Fibroblast of the aortic adventitia (primary cell): ENCODE measurements at places on chromosomes 3 and 15. TPM values are rescaled to one million over a fixed set of nuclear protein-coding genes. Genes with fewer than 3 reads are reported as not detected.
A peak's percentile ranks its signal among the peaks of the same experiment; 100 is the strongest.

CADPS gene
- total RNA-seq, result 0.57 and 3.7 TPM in 2 replicates

MYLK gene
- 73.8 and 74.7 TPM in 2 replicates for total RNA-seq

CLDN18 gene
- total RNA-seq, result not detected in 2 replicates

PTX3 gene
- 175 and 216 TPM in 2 replicates for total RNA-seq

DNA sequence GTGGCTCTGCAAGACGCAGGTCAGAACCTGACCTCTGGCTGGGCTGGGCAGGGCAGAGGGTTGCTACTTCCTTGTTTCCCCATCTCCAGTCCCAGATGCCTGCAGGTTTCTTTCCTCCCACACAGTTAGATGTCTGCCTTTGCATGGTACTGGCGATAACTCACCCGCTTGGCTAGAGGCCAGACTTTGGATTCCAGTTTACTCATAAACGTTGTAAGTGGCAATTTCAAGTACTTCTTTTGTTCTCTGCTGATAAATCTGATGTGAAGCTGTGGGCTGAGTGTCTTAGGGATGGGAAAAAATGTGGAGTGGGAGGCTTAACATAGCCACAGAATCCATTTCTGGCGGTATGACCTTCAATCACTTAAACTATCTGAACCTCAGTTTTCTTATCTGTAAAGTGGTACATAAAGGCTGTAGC lies 194.2 kb downstream of the EBLN2 start:
- DNase-seq, result peak; percentile 87

DNA sequence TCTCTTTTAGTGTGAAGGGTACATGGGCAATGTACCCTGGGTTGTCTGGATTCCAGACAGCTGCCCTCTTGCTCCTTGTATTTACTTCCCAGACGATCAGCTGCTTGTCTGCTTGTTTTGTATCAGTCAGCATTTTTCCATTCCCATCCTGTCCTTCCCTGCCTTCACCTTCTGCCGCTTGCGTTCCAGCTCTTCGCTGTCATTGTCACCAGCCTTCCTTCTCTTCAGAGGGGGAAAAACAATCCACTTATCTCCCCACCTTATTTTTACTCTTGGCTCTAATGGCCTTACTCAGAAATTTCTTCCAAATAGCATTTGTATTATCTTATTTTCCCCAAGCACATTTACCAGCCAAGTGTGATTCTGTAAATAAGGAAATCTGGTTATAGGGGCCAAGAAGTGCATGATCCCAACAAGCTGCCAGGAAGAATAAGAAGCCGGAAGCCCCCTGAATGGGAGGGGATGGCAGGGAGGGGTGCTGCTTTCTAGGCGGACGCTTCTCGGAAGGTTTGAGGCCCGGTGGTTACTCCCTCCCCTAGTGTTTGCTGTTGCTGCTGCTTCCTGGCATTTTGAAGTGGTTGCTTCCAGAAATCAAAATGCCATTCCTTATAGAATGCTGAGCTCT lies 497.6 kb downstream of the NTRK3 start:
- DNase-seq, result no peak
